ENCODE measurements at places on chromosomes 7 and 10.

GRCh38 chr10:62726638-62727037 lies 77.9 kb upstream of the ADO start:
- DNase-seq, result peak; percentile 8

GRCh38 chr10:6770846-6771245 lies 190.8 kb upstream of the PRKCQ start:
- DNase-seq, result no peak

DNA sequence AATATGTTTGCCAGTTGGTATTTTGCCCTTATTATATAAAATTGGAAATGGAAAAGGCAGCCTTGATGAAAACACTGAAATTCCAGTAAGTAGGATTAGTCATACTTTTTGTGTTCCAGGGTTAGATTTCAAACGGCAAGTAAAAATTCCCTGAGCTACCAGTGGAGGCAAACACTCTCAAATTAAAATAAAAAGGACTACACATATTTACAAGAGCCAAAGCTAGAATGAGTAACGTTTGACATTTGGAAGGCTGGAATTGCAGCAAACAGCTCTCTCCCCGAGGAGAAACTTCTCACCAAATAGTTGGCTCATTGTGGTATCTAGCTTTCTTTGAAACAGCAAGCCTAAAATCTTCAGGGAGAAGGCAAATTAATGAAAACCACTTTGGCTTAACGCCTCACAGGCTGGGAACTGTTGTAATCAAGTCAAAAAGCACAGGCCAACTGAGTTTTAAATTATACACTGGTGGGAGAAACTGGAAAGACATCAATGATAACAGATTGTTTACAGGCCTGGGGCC lies 288.4 kb downstream of the SNX13 start:
- DNase-seq, result no peak

- DNase-seq, result no peak
Observed at GRCh38 chr10:111158595-111158994, 81.8 kb downstream of the ADRA2A start.

DNA sequence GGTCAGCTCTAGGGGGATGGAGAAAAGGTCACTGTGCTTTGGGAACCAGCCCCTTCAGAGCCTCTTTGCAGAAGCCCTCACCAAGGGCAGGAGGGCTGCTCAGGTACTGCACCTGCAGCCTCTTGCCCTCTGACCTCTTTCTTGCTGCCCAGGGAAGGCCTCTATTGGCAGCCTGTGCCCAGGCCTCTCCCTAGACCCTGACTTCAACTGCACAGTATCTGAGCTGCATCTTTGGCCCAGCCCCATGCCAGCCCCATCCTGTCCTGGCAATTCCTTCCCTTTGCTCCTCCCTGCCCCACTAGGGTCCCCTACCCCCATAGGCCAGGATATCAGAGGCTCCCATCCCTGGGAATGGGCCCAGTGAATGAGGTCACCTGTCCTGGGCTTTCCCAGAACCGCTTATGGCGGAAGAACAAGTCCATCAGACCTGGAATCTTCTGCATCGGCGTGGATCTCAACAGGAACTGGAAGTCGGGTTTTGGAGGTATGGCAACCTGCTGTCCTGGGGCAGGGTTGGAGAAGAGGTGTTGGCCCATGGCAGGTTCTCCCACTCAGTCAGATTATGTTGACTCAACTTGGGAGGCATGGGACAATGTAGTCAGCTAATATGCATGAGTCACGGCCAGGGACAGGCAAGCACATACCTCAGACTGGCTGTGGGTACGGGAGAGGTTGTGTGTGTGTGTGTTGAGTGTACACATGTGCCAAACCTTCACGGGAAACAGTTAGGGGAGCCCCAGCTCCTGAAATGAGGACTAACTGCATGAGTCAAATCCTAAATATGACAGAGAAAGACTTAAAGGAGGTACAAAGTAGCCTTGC lies 17.1 kb upstream of the CPA1 start:
- DNase-seq, result peak; percentile 96

GRCh38 chr7:11332186-11332864 lies 358.7 kb downstream of the PHF14 start:
- DNase-seq, result no peak

DNA sequence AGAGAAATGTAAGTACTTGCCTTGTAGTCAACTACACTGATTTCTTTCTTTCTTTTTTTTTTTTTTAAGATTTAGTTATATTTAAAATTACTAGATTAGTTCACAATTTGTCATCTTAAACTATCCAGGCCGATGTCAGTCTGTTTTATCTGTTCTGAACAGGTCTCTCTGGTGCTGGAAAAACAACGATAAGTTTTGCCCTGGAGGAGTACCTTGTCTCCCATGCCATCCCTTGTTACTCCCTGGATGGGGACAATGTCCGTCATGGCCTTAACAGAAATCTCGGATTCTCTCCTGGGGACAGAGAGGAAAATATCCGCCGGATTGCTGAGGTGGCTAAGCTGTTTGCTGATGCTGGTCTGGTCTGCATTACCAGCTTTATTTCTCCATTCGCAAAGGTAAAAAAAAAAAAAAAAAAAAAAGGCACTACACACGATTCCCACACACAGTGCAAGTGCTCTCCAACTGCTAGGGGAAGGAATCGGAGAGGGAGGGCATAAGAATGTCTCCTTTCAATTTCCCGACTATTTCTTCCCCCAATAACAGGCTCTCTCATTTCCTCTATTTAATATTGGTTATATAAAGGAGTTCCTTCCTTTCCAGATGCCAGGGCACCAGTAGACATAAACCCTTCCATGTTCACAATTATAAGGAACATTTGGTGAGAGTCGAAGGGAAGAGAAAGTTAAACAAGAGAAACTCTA lies 53.4 kb downstream of the PAPSS2 start:
- no peak for DNase-seq

DNA sequence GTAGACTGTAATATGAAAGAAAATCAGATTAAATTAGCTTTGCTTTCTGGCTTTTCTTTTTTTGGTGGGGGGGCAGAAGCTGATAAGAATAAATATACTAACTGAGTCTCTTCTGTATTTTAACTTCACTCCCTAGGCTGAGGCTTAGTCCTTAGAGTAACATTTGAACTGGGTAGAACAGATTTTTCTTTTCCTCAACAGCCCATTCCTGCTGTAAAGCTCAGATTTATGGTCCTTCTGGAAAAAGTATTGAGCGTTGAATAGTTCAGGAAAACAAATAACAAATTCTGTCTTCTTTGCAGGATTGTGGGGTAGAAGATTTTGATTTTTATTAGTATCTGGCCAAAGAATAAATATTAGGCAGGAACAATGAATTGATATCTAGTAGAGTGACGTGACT lies 17.9 kb downstream of the SGPL1 start:
- no peak for DNase-seq

- DNase-seq, result peak; percentile 62
Observed at GRCh38 chr10:60549686-60550085, 160.0 kb upstream of the ANK3 start.

GRCh38 chr10:17238445-17239291 lies 10.6 kb downstream of the VIM start:
- no peak for DNase-seq

DNA sequence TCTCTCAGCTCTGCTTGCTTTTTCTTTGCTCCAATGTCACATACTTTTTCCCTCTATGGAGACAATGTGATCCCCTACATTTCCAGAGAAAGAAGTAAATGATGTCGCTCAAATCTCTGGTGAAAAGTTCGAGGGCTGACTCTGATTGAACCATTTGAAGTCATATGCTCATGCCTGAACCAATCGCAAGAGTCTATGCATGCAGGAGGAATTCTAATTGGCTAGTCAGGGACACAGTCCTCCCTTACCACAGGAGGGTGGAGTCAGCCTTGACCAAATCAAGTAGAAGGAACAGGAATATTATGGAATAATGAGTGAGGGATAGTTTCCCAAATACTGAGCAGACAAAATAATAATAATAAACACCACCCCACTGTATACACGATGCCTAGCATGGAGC lies 96.8 kb downstream of the PRLHR start:
- DNase-seq, result no peak

DNA sequence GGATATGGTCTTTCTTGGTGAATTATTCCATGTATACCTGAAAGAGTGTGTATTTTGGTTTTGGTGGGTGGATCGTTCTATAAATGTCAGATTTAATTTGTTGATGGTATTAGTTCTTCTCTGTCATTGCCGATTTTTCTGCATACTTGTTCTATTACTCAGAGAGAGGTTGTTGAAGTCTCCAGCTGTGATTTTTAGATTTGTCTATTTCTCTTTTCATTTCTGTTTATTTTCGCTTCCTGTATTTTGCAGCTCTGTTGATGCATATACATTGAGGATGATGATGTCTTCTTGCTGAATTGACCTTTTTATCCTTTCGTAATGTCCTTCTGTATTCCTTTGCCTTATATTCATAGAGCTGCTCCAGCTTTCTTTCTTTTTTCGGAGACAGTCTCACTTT lies 12.1 kb upstream of the BHLHA15 start:
- DNase-seq, result no peak

- DNase-seq, result peak; percentile 88
Observed at GRCh38 chr10:69092959-69093850, 5.3 kb downstream of the SRGN start.

GRCh38 chr7:125462615-125463014 lies 533.0 kb upstream of the POT1 start:
- DNase-seq, result no peak

- no peak for DNase-seq
Observed at GRCh38 chr7:13846386-13846785, 143.1 kb downstream of the ETV1 start.

DNA sequence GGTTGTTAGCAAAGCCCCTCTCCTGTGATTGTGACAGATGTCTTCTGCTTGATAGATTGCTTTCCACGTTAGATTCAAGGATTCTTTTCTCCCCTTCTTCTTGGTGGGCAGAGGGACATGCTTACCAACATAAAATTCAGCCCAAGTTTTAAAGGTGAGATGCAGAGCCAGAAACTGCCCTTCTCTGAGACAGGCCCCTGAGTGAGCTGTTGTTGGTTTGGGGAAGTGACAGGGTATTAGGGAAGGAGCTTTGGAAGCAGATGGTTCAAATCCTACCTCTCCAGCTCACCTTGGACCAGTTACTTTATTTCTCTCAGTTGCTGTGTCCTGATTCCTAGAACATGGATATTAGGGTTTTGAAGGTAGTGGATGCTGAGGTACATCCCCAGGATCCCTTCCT lies 53.0 kb downstream of the SORCS3 start:
- no peak for DNase-seq

- no peak for DNase-seq
Observed at GRCh38 chr10:7593905-7594304, 72.9 kb downstream of the ITIH5 start.

DNA sequence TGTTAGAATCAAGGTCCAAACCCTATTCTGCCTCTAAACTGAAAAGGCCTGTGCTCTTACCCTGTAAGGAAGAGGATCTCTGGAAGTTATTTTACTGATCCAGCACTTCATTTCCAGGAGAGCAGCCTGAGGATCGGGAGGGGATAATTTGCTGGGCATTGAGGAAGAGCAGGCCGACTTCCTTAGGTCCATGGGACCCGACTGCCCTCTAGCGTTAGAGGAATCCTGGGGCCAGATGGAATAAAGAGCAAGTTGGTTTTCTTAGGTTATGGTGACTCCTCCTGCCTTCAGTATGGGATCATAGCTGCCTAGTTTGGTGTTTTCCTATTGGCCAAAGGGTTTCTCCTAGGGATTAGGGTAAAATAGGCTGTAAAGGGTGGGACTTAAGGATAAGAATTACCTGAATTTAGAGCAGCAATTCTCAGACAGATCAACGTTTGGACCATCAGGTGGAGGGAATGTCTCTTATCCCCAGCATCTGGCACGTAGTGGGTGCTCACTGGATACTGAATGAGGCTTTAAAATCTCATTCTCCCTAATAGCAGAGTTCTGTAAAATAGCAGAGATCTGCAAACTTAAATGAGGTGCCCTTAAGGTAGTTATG lies 40.0 kb upstream of the SORBS1 start:
- DNase-seq, result peak; percentile 92

DNA sequence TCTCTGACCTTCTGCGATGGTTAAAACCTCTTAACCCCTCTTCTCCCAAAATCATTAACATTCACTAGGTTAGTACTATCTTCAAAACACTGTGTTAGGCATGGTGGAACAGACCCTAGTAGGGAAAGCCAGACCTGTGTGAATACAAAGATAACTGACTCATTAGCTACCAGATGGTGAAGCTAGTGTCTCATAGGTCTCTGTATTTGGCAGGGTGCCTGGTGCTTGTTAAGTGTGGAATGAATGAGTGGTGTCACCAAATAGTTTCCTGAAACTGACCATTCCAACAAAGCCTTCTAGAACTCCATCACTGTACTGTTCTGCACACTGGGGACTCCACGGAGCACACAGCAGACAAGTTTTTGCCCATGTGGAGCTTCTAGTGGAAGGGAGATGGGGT lies 27.7 kb upstream of the TM9SF3 start:
- peak; percentile 93 for DNase-seq

DNA sequence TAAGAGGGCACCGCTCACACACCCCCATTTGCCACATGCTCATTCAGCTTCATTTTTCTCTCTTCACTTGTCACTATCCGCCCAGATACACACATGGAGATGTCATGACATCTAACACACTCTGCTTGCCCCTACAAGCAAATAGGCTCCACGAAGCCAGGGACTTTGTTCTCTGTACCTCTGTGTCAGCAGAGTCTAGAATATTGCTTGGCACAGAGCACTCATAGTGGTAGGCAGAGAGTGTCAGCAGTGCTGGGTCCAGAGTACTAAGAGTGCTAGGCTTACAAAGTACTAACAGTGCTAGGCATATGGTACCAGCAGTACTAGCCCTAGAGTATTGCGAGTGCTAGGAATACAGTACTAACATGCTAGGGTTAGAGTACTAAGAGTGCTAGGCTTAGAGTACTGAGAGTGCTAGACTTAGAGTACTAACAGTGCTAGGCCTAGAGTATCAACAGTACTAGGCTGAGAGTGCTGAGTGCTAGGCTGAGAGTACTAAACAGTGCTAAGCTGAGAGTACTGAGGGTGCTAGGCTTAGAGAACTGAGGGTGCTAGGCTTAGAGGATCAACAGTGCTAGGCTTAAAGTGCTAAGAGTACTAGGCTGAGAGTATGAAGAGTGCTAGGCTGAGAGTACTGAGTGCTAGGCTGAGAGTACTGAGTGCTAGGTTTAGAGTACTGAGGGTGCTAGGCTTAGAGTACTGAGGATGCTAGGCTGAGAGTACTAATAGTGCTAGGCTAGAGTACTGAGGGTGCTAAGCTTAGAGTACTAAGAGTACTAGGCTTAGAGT lies 166.1 kb downstream of the PRKAG2 start:
- DNase-seq, result no peak

DNA sequence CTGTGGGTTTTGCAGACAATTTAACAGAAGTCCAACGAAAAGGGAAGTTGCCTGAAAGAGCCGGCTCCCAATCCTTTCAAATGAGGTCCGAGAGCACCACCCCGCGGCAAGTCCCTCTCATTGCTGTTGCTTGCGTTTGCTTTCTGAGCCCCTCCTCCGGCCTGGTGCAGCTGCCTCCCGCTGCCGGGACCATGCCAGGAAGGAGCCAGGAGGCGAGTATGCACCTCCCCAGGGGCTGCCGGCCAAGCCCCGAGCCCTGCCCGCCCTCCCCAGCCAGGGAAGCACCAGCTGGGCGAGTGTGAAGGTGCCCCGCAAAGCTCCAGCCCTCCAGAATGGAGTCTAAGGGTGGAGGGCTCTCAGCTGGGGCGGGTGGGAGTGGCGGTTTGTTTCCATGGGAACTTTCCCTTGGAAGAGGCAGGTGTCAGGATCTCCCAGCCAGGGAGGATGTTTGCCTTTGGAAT lies 25.8 kb upstream of the PPP2R2D start:
- peak; percentile 90 for DNase-seq

GRCh38 chr7:4700577-4701235 lies 18.6 kb downstream of the FOXK1 start:
- DNase-seq, result peak; percentile 43

- peak; percentile 97 for DNase-seq
Observed at GRCh38 chr7:129824291-129825208, 128.2 kb downstream of the UBE2H start.

All from DMS53 (cell line).